ENCODE measurements at places on chromosomes 2 and 18.

DNA sequence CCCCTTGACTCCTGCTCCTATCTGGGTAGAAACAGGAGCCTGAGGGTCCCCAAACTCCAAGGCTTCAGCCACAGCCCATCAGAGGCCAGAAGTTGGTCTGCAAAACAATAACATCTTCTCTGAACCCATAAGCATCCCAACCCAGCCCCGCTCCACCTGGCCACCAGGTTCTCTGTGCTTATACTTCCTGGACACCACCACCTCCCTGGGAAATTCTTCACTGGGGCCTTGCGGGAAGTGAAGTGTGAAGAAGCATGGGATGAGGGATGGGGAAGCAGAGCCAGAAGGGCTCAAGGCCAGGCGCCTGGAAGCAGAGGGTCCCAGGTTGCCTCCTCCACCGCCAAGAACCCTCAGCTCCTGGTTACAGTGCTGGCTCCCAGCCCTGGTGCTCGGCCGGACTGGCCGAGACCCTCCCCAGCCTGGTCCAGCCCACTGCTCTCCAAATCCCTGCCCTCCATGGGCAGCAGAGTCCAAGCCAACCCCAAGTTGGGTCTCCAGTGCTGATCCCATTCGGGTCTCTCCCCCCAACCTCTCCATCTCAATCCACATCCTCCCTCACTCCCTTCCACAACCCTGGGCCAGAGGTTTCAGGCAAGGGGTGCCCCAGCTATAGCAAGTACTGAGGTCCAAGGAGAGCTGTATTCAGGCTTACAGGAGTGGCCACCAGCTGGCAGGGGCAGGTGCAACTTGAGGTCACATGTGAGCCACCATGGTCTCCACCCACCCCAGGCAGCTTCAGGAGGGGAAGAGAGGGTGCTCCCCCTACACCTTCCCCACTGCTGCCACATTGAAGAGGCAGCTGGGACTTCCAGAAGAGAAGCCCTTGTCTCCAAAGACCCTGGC lies 60.7 kb downstream of the TNS1 start:
- DNase-seq, result no peak

GRCh38 chr18:74229005-74229404 lies 62.8 kb downstream of the CYB5A start:
- DNase-seq, result no peak

DNA sequence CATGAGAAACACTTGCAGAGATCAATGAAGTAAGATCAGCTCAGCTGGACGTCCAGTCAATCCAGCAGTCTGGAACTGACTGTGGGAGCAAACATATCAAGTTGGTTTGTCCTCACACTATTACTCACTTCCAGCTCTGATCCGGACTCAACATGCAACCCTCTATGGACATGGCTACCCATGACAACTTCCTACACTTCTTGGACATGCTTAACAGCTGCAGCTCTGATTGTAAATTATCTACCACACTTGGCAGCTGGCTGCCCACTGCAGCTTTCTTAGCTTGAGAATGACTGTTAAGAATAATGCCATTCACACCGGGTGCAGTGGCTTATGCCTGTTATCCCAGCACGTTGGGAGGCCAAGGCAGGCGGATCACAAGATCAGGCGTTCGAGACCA lies 429.8 kb downstream of the EPHA4 start:
- no peak for DNase-seq

- DNase-seq, result no peak
These were observed 11.2 kb upstream of the NAPG start for GRCh38 chr18:10514601-10515000.

GRCh38 chr2:132757002-132757589 lies 87.1 kb upstream of the LYPD1 start:
- no peak for DNase-seq

DNA sequence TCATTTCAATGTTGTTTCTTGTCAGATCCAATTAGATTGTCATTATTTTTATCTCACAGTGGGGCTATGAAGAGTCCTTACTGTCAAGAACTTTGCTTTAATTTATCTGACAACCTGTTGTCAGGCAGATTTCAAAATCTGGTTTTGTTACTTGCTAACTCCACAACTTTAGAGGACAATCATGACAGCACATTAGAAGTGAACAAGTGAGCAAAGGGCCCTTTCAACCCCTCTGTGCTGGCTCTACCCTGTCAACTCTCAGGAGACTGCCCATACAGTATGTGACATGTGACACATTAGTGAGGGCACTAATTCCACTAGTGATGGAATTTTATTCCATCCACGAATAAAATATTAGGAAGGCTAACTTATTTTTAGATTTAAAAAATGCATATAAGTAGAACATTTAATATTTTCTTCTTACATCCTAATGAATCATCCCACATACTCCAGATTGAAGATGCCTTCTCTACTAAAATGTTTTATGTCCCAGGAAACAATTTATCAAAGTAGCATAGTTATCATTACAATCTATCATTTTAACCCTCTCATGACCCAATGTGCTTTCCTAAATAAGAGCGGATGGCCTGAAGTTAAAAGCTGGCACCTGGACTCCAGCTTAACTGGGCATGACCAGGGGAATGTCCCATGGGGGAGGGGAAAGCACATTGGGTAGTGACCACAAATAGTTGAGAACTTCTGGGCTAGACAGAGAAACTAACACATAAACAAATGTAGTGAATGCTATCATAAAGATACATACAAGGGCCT lies 97.6 kb upstream of the PPP1CB start:
- no peak for DNase-seq

- no peak for DNase-seq
These were observed 39.2 kb upstream of the MRPL19 start for GRCh38 chr2:75607400-75607798.

GRCh38 chr2:189153619-189154018 lies 25.9 kb downstream of the COL5A2 start:
- no peak for DNase-seq

- DNase-seq, result no peak
These were observed 267.6 kb downstream of the SRBD1 start for GRCh38 chr2:45343251-45344017.

DNA sequence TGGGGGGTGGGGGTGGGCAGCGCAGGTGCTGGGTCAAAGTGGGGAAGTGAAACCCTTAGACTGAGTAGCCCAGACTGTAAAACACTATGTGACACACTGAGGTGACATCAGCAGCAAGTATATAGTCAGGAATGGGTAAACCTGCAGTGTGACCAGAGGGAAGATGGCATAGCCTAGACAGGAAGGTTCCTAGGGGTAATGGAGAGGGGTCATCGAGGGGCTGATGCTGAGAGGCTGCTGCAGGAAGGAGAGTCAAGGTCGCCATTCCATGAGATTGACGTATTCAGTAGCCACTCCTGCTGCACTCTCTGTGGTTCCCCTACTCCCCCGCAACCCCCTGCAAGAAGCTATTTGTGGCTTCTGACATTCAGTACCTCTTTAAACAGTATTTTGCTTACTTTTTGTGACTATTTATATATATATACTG lies 111.7 kb downstream of the CHST9 start:
- DNase-seq, result no peak

GRCh38 chr2:86064006-86064405 lies 41.7 kb downstream of the POLR1A start:
- DNase-seq, result no peak

DNA sequence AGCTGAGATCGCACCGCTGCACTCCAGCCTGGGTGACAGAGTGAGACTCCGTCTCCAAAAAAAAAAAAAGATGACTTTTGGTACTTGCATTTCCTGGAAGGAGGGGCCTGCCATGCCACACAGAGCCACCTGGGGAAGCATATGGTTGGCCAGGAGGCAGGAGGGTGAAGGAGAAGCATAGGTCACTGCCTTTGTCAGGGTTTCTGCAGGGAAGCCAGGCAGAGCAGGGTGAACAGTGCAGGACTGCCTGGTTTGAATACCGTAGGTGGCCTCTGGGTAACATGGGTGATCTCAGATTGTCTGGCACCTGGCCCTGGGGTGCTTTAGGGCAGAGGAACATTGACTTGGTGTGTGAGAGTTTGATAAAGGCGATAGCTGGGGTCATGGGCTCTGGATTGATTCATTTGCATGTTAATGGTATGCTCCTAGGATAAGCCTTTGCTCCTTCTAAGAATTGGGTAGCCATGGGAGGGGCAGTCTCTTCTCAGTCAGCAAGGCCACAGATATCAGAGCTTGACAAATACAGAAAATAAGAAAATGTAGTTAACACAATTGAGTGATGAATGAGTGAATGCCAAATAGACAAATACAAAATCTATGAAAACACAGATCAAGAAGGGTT lies 124.0 kb upstream of the SEC11C start:
- no peak for DNase-seq

DNA sequence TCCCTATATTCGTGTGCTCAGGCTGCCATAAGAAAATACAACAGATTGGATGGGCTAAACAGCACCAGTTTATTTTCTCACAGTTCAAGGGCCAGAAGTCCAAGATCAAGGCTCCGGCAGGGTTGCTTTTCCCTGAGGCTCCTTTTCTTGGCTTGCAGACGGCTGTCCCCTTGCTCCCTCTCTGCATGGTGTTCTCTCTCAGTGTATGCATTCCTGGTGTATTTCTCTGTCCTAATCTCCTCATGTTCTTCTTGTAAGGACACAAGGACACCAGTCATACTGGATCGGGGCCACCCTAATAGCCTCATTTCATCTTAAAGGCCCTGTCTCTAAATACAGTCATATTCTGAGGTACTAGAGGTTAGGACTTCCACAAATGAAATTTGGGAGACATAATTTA lies 62.6 kb upstream of the SLC16A14 start:
- no peak for DNase-seq

- DNase-seq, result no peak
These were observed 12.4 kb upstream of the CATIP start for GRCh38 chr2:218344090-218344754.

- DNase-seq, result no peak
These were observed 71.1 kb downstream of the ARHGEF33 start for GRCh38 chr2:38960609-38961320.

- DNase-seq, result no peak
These were observed 61.4 kb downstream of the LHCGR start for GRCh38 chr2:48694149-48694548.

DNA sequence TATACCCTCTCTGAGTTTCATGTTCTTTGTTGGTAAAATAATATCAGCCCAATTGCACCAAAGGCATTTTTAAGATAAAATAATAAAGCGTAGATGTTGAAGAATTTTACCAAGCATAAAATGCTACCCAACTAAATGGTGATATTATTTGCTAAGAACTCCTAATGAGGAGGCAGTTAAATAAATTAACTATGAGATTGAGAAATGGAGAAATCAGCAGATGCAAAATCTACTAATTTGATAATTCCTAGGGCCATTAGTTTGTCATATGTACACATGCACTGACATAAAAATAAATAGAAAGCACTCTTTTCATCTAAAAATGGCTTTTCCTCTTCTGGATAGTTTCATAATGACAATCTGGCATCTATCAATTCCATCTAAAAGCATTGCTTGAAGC lies 681.5 kb upstream of the FAM98A start:
- DNase-seq, result no peak

GRCh38 chr2:36355151-36355889 lies at the start of gene CRIM1:
Gene CRIM1 (plus strand): TSS chr2:36355778. CDS start chr2:36356293, 515 bp downstream.
- peak; percentile 49 for DNase-seq

DNA sequence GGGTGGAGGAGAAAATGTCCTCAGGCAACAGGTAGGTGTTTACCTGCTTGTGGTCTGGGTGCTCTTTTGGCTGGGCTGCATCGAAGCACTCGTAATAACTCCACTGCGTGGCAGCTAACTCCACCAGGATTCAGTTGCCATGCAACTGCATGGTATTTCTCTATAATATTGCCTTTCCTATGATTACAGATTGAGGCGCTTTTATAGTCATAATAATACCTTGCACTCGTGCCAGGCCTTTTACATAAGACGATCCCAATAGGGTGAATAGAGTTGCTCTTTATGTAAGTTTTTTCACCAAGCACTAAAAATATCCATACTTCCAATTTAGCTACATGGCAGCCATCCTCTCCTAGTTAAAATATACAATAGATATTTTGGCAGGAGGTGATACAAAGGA lies 19.7 kb upstream of the NYAP2 start:
- DNase-seq, result no peak

GRCh38 chr2:160940271-160940670 lies 220.0 kb upstream of the TANK start:
- DNase-seq, result no peak

DNA sequence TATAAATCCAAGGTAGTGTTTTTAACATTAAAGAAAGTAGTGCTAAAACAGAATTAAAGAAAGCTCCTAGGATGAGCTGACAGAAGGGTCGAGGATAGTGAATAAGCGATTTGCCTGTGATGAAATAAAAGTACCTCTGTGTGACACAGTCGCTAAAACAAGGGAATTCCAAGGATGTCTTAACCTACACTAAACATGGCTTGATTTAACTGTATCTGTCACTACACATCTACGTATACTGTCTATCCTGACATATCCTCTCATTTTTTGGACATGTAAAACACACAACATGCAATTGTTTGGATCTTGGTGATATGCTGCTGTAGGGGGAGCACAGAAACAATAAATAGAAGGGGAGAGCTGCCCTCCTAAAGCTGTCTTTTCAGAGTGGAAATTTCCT lies 580.8 kb upstream of the SLC8A1 start:
- DNase-seq, result no peak

DNA sequence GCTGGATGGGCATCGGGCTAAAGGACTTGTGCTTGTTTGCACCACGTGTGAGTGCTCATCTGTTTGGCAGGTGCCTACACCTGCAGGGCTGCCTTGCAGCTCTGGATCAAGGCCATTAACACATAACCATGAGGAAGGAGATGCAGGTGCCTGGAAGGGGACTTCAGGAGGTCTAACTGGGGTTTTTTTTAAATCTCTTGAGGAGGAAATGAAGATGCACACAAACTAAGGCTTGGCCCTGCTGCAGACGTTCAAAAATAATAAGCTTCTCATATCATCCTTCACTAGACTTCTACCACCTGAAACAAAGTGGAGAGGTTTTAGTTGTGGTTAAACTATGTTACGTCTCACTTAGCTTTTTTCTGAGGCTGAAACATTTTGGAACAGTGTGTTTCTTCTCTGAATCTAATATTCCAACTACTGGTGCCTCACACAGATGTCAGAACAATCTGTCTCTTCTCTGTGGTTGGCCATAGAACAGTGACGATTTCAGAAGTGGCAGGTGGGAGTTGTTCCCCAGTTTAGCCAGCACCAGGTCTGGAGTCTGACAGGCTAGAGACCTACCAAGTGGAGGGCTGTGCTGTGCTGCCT lies 36.5 kb downstream of the BCL2L11 start:
- DNase-seq, result no peak

- no peak for DNase-seq
These were observed 14.4 kb downstream of the PIEZO2 start for GRCh38 chr18:11134940-11135339.

- no peak for DNase-seq
These were observed 34.0 kb downstream of the SLC4A10 start for GRCh38 chr2:161658259-161658658.

All from activated CD4-positive, CD25-positive, alpha-beta regulatory T cell treated with anti-CD3 and anti-CD28 coated beads, Interleukin-2, amount 50 U/mL, for 72 hours (primary cell).